ENCODE measurements at places on chromosomes 3 and 15.

DNA sequence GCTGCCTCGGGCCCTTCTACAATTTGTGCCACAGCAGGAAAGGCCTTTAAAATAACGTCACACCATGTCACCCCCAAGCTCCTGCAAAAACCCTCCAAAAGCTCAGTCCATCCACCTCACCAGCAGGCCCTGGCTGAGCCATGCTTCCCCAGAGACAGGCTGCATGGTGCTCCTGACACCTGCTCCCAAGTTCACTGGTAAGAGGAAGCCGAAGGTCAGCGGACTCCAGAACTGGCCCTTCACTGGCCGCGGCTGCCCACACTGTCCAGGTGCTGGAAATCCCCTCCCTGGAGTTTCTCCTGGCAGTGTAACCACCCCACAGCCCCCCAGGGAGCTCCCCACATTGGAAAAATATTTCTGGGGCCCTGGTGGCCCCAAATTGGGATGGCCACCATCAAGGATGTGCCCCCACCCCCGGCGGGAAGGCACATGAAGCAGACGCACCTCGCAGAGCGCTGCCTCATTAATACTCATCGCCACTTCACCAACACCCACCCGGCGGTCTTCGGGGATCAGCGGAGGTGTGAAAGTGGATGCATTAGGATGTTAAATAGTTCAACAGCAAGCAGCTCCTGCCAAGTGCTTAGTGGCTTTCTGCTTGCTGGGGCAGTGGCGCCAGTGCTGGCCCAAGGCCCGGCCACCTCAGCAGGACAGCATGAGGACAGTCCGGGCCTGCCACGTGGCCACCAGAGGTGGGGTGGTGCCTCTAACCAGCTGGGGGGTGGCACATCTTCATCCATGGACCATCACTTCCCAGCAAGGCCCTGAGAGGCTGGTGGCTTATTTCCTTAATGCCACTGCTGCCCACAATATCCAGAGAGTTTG lies 146.1 kb upstream of the IQSEC1 start:
- ATAC-seq: no peak

DNA sequence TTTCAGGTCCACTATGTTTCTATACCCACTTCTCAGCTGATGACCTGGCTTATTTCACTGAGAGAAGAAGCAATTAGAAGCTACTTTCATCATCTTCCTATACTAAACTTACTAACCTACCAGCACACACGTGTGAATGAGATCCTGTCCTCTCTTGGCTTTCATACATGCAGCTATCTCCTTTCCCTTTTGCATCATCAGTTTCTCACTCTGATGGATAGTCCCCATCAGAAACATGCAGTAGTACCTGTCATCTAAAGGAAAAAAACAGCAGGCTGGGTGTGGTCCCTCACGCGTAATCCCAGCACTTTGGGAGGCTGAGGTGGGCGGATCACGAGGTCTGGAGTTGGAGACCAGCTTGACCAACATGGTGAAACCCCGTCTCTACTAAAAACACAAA lies 237.6 kb upstream of the C2CD4B start:
- ATAC-seq: no peak

DNA sequence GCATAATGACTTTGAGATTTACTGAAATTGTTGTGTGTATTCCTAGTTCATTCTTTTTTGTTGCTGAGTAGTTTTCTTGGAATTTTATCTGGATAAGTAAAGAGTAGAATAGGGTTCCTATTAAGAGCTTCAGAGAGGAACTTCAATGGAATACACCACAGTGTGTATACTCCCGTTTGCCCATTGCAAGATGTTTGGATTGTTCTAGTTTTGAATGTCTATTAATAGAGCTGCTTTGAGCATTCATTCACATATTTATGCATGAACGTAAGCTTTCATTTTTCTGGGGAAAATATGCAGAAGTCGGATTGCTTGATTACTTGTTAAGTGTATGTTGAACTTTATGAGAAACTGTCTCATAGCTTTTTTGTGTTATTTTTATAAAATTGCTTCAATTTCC lies 580.5 kb downstream of the OTOL1 start:
- no peak for ATAC-seq

- ATAC-seq: no peak
Observed at GRCh38 chr15:79804838-79805237, 92.0 kb downstream of the MTHFS start.

GRCh38 chr3:97691354-97691753 lies 73.2 kb upstream of the ARL6 start:
- no peak for ATAC-seq

DNA sequence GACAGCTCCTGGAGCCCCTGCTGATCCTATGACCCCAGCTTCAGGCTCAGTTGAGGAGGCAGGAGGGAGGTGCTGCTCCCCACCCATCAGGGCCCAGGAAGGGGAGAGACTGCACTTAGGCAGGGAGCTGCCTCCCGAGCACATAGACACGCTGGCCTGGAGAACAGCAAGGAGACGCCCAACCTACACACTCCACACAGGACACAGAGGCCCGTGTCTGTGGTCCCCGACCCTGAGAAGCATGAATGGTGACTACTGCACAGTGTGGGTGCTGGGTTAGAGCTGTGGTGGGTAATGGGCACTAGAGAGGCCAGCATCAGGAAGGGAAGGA lies 1.1 kb upstream of the HHATL start:
- ATAC-seq: no peak

DNA sequence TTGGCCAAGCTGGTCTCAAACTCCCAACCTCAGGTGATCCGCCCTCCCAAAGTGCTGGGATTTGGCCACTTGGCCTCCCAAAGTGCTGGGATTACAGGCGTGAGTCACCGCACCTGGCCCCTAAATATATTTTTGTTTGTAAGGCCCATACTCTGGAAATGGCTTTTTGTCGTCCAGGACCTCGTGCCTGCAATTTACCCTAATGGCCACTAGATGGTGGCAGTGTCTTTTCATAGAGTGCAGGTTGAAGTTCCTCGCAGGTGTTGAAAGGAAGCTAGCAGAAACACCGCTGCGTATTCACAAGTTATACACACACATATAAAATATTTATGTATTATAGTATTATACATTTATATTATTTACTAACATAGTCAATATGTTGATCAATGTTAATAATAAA lies 97.2 kb downstream of the LRTM1 start:
- no peak for ATAC-seq

- peak; percentile 36 for ATAC-seq
Observed at GRCh38 chr3:186209810-186210752, 101.2 kb upstream of the ETV5 start.
